Fibroblast of skin of scalp (primary cell): ENCODE measurements at places on chromosomes 16 and 17.

- no peak for DNase-seq
Measured at GRCh38 chr16:25988084-25988483, 296.3 kb downstream of the HS3ST4 start.

GRCh38 chr17:78399693-78400144, 21.3 kb downstream of the PGS1 start:
- DNase-seq, result no peak

DNA sequence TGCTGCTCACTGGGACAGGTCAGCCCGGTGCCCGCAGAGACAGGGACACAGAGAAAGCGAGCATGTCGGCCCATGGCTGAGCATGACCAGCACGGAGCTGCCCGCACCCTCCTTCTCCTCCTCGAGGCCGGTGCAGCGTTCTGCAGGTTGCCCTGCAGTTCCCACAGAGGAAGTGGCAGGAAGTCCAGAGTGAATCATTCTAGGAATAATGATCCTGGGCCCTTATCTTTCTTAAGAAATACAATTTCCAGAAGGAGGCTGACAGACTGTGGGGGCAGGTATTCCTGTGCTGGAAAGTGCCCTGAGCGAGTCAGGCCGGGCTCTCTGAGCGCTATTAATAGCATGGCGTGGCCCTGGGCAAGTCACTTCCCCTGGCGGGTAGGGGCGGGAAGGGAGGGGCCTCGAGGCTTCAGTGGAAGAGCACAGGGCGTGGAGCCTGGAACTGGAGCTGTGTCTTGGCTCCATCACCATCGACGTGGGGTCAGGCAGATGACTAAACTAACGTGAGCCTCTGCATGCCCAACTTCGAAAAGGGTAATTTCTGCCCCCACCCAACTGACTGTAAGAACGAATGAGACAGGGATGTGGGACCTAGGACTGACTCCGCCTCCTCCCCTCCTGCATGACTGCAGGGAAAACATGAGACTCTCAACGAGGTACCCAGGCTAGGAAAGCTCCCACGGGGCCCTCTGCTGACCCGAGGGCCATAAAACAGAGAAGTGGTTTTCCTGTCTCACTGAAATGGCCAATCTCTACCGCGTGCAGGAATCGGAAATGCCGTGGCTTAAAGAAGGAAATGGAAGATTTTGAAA, 9.8 kb downstream of the TMEM204 start:
- peak; percentile 37 for DNase-seq

GRCh38 chr17:42266918-42267766, 9.0 kb downstream of the STAT5B start:
- peak; percentile 76 for DNase-seq

- no peak for DNase-seq
Measured at GRCh38 chr17:74943808-74944522, 8.3 kb downstream of the OTOP3 start.

GRCh38 chr16:55408661-55409060, 70.3 kb upstream of the MMP2 start:
- no peak for DNase-seq

DNA sequence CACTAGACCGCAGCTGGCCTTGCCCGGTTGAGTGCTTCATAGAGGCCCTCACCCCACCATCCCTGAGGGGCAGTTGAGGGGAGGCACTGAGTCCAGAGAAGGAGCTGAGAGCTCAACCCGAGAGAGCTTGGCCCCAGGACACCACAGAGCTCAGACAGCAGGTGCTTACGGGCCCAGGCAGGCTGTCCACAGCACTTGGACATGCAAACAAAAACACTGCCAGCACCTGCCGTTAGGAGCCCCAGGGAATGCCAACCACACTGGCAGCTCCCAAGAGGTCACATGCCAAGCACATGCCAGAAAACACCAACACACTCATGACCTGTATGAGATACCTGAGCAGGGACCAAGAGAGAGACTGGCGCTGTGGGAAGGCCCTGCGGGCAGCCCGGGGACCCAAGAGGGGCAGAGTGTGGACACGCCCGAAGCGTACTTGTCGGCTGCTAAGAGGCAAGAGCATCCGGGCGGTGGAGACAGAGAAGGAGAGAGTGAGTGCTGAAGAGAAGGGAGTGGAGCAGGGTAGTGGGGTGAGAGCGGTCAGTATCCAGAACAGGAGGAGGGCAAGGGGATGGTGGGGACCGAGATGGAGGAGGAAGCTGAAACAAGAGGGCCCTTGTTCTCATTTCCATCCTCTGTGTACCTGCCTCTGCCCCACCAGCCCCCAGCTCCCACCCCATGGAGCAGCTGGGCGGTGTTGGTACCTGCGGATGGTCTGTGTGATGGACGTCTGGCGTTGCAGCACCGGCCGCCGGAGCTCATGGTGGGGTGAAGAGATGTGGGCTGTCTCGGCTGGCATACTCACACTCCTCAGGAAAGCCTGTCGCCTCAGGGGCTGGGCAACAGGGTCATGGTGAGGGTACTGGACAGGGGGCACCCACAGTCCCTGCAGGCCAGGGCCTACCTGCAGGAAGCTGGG, 8.2 kb downstream of the RHBDF1 start:
- DNase-seq, result no peak

GRCh38 chr17:44095647-44096496, 25.3 kb downstream of the G6PC3 start:
- peak; percentile 95 for DNase-seq

DNA sequence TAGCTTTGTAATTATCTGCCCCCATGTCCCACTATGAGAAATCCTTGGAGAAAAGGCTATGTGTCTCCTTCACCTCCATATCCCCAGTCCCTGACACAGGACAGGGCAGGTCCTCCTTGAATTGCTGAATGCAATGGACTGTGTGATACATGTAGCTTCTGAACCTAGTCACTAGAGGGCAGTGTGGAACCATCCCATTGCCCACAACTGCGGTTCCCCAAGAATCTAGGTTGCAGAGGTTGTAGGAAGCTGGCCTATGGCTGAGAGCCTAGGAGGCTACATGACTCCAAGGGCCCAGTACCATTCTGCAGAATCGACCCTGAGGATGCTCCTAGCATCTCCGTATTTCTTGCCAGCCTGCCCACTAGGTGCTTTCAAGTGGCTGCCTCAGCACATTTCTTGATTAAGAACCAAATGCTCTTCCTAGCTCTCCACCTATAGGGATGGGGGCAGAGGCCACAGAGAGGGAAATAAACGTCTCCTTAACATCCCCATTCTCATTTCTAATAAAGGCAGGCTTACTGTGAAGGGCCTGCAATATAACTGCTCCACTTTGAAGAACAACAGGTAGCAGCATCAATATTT, 394.0 kb downstream of the CA10 start:
- peak; percentile 65 for DNase-seq

GRCh38 chr17:55632893-55633292, 89.8 kb downstream of the TMEM100 start:
- no peak for DNase-seq

GRCh38 chr16:22844416-22844815, 30.5 kb downstream of the HS3ST2 start:
- no peak for DNase-seq

DNA sequence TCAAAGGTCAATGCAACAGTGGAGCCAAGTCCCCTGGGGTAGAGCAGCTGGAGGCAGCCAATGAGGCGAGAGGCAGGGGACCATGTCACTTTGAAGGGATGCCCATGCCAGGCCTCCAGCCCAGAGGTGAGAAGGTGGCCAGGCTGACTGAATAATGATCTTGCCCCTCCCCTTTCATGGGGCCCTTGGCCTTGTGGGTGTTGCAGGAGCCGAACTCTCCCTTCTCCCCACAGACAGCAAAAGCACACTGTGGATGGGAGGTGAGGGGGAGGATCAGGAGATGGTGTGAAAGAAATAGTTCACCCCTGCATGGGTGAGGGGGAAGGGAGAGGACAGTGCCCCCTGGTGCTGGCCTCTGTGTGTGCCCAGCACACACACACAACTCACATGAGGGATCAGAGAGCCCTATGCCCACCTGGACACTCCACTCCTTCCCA, 15.8 kb upstream of the TBX21 start:
- no peak for DNase-seq

GRCh38 chr17:75024686-75025397, 12.4 kb downstream of the MRPL58 start:
- DNase-seq, result no peak

DNA sequence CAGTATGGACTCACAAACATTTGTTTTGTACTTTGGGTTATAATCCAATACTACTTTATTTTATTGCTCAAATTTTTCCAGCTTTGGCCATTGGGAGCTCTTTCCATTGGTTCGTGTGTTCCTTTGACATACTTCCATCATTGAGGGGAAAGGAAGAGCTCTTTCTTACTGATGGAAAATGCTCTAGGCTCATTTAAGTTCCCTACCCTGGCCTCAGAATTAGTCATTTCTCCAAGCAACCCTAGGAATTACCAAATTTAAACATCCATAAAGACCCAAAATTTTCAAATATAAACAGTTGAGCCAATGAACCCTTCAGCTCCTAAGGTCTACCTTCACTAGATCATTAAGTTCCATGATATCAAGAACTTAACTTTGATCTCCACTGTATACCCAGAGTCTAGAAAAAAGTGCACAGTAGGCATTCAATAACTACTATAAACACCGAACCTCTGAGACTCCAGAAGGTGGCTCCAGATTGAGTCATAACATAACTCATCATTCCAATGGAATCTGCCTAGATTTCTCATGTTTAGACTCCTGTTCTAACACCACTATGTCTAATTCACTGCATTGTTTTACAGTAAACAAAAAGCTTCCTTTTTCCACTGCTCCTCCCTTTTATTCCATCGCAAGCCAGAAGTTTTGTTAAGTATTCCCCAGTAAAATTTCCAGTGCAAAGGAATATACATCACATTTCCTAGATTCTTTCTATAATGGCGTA, 39.0 kb downstream of the SMURF2 start:
- DNase-seq, result peak; percentile 77
